ENCODE measurements at places on chromosomes 2 and 18.

DNA sequence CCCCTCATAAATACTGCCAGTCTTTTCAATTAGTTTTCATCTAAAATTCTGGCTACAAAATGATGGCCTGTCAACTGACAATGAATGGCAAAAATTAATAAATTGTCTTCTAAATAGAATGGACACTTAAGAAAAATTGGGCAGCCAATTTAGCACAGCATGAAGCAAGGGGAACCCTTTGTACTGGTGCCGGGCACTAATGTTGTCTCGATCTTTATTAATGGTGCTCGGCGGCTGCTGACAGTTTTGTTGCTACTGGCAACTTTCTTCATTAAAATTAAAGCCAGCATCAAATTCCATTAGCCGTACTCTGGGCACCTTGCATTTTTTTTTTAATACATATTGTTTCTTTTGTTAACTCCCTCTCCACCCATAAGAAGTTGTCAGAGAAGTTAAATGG is 309.3 kb downstream of the GBX2 start:
- no peak for DNase-seq

DNA sequence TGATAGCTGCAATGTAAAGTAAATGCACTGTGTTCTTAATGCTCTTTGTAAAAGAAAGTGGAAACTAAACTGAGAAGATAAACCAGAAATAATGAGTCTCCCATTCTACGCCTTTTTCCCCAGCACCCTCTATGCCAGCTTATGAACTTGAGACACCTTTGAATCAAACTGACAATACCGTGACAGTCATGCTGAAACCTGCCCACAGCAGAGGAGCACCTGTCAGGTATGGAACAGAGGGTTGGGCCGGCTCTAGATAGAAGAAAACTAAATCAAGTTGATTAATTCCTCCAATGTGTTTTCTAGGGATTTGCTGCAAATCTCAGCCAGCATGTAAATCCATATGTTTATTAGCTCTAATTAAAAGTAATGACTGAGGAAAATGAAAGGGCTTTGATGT is 520.6 kb upstream of the RAB12 start:
- no peak for DNase-seq

DNA sequence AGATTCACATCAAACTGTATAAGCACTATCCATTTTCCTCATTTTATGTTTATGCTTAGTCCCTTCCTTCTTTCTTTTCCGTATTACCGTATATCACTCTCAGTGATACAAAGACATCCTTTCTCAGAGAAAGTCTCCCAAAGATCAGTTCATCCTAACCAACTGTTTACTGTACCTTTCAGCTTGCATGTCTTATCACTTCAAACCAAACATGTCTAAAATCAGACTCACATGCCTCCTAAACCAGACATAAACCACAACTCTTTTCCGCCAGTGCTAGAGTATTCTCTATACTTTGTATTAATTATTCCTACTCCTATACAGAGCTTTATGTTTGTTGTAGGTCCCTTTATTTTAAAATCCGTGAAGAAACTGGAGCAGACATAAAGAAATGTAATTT is 41.5 kb downstream of the KCMF1 start:
- no peak for DNase-seq

- peak; percentile 51 for DNase-seq
These were observed 486 bp upstream of the GPR39 start for GRCh38 chr2:132415915-132416722.

DNA sequence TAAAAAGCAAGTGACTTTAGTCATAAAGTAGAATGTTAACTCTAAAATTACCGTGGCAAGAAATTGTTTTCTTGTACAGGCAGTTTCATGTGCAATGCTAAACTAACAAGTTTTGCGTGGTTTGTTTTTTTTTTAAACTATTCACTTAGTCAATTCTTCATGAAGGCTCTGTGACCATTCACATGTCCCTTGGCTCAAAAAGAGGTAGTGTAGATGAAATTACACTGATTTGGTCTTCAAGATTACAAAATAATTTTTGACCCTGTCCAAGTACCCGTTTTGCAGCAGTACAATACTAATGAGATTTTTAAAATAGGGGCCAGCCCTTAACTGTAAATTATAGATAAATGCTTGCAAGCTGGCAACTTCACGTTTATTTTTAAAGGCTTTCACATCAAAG is 1.3 kb downstream of the TMEM131 start:
- no peak for DNase-seq
